ENCODE measurements at places on chromosomes 16 and 17. TPM values are rescaled to one million over a fixed set of nuclear protein-coding genes. Genes with fewer than 3 reads are reported as not detected.

DNA sequence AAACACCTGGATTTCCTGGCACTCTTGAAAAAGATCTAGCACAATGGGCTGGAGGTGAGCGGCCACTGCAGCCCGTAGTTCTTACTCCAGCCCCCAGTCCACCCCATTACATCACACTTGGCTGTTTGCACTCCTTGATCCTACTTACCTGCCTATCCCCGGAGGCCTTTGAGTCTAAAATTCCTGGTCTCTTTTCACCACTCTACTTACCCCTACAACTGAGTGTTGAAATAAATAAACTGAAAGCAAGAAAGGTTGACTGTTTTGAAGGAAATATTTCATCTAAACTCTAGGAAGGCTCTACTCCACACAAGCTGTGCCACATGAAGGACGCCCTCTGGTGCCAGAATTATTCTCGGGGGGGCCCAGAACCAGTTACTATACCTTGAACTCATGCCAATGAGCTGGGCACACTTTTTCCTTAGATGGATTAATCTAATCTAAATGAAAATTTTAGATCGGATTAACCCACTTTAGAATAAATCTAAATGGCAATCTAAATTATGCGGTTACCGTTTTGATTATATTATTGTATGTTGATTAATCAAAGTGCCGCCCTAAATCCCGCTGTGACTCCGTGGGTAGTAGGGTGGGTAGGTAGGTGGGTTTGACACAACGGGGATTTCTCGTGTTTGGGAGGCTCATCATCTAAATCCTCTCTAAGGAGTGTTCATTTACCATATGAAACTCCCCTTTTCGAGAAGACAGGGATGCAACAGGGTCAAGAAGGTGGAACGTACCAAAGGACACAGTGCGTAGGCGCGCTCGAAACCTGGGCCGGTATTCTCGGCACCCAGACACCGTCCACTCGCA, 651 bp upstream of the EIF1 start:
- no peak for DNase-seq

DNA sequence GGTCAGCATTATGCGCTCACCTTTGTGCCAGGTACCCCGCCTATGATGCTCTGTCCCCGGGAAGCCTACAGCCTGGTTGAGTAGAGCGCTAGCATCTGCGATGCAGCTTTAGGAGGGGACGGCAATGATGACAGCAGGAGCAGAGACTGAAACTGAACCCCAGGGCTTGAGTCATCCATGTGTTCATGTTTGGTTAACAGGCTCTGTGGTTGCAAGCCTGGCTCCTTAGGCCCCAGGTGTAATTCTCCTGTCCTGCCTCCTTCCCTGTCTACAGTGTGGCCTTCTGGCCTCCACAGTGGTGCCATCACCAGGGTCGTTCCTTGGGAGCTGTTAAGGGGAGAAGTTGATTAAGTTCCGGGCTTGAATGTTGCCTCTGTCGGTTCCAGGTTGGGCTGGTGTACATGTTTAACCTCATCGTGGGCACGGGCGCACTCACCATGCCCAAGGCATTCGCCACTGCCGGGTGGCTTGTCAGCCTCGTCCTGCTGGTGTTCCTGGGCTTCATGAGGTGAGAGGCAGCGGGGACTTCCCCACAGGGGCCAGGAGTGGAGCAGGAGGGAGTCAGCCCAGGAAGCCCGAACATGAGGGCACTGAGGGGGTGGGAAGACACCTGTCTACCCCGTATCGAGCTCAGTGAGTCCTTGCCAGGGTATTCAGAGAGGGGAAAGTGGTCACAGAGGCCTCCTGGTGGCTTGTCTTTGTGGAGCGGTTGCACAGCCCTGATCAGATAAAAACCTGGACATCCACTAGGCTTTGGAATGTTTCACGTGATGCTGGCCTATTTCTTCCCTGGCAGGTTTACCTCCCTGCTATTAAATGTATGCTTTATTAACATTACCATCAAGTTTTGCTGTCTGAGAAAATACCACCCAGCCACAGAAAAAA, 9.2 kb upstream of the NAT9 start:
- DNase-seq, result no peak

GRCh38 chr17:57580055-57580739, 164.9 kb downstream of the CCDC182 start:
- DNase-seq, result no peak

GRCh38 chr16:23784811-23785447, 30.1 kb downstream of the CHP2 start:
- no peak for DNase-seq

DNA sequence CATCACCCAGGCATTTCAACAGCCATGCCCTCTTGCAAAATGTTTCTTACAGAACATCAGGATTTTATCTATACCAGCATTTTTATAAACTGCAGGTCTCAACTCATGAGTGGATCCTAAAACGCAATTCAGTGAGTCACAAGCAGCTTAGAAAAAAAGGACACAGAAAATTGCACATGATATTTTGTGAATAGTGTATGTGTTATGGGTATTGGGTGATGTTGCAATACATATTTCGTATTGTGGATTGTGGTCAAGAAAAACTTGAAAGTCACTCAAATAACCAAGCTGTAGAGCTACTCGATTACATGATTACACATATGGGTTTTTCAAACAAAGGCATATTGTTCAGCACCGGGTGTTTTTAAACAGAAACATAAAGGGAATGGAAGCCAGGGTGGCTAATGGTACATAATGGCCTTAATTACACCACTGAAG, 1.4 kb downstream of the WIPI1 start:
- DNase-seq, result no peak

- DNase-seq, result no peak
Observed at GRCh38 chr17:2215616-2216364, 87.8 kb downstream of the SMG6 start.

The OTOP2 gene
- not detected for total RNA-seq

GRCh38 chr16:10642964-10643363, 51.8 kb downstream of the TEKT5 start:
- no peak for DNase-seq

- no peak for DNase-seq
Observed at GRCh38 chr16:76389126-76389525, 111.9 kb downstream of the CNTNAP4 start.

- no peak for DNase-seq
Observed at GRCh38 chr17:77229786-77230435, 89.1 kb downstream of the SEC14L1 start.

- DNase-seq, result no peak
Observed at GRCh38 chr16:77195411-77195810, 3.8 kb upstream of the SYCE1L start.

DNA sequence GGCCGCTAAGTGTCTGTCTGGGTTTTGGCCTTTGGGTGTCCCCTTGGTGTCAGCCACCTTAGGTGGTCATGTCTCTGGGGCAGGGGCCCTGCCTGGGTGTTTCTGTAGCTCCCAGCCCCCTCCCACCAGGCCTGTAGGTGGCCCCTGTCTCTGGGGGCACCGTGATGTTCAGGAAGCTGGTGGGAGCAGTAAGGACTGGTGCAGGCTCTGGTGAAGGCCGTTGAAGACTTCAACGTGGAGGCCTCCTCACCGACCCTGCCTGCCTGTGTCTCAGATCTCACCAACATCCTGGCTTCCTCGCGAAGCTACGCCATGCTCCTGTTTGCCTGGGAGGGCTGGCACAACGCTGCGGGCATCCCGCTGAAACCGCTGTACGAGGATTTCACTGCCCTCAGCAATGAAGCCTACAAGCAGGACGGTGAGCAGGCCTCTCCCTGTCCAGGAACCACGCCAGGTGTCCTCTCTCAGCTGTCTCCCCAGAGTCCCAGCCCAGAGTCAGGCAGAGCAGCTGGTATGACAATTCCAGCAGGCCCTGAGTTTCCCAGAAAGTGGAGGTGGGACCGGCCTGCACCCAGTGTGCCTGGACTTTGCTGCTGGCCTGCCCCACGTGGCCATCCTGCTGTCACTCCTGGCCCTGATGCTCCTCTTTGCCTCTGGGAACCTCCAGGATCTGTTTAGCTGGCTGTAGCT, 2.8 kb downstream of the ACE start:
- no peak for DNase-seq

GRCh38 chr16:19914877-19915276, 30.2 kb upstream of the GPRC5B start:
- no peak for DNase-seq

GRCh38 chr16:8961811-8962390, 1.8 kb downstream of the USP7 start:
- DNase-seq, result no peak

The RHBDL3 gene
- total RNA-seq, result not detected

The SSTR5 gene
- total RNA-seq, result not detected

GRCh38 chr16:81483970-81484595, 39.5 kb downstream of the CMIP start:
- no peak for DNase-seq

DNA sequence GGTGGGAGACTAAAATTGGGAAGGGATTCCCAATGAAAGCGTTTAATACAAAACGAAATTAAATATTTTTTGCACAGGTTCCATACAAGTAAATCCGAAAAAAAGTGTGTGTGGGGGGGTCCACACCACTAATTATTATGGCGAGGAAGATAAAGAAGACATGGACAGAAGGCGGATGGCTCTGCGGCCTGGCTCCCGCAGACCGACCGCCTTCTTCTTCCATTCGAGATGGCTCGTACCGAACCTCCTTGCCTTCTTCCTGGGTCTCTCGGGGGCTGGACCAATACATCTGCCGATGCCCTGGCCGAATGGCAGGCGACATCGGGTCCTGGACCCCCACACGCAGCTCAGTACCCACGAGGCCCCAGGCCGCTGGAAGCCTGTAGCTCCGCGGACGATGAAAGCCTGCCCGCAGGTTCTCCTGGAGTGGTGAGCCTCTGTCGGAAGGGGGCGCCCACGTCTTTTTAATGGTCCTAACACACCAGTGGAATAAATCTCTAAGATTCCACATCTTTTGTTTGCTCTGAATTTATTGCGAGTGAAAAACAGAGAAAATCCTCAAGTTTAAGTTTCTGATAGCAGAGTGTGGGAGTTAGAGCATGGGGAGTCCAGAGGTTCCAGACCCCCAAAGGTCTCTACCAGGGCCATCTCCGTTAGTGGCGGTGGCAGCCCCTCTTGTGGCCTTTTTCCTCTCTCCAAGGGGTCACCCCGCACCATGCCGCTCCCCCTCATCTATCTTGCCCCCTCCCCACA, 1.4 kb downstream of the PRAC2 start:
- peak; percentile 36 for DNase-seq

The GUCY2D gene
- not detected for total RNA-seq

DNA sequence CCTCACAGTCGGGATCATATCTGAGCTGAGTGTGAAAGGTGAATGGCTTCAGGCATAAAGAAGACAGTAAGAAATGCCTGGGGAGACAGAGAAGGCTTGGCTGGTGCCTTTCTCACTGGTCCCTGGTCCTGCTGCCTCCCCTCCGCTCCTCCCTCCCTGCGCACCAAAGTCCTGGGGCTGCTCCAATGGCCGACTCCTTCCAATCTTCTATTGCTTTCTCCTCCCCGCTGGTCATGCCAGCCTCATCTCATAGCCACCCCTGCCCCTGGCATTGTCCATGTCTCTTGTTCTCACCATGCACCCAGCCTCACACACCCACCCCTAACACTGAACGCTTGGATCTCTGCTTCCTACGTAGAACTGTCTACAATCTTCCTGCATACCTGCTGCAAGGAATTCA, 18.0 kb downstream of the TLE7 start:
- no peak for DNase-seq

The ADAD2 gene
- total RNA-seq, result 0.06 TPM

GRCh38 chr17:82878527-82878926, 38.7 kb upstream of the ZNF750 start:
- no peak for DNase-seq

The CRYBA1 gene
- total RNA-seq, result not detected

The CA5A gene
- total RNA-seq, result not detected

DNA sequence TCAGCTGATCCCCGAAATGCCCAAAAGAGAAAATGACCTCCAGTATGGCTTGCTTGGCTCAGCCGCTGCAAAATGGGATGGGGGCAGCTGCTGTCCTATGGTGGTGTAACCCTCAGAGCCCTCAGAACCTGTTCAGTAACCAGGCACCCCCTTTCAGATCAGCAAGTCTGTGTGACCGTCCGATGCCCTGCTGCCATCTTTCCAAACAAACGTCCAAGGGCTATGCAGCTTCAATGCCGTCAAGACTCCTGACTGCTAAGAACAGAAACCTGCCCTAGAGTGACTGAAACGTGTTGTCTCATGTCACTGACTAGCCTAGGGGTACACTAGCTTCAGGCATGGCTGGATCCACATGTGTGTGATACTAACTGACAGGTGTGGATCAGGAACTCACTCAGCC, 70.4 kb downstream of the GNAO1 start:
- DNase-seq, result no peak

The SENP3 gene
- total RNA-seq, result 60.7 TPM

DNA sequence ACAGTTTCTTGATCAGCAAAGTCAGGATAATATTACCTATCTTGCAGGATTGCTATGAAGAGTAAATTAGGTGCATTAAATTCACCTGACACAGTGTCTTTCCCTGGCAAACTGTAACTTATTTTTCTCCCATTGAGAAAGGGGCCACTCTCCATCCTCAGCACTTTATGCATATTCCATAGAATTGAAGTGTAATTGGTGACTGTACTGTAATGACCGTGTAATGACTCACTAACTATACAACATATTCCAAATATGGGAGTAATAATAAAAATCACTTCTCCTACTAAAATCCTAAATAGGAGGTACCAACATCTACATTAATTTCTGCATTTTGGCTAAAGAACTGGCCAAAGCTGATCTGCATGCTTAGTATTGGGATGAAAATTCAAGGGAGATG, 141.9 kb upstream of the NOG start:
- DNase-seq, result no peak

GRCh38 chr17:71192039-71192555, 928.7 kb upstream of the SOX9 start:
- DNase-seq, result no peak

DNA sequence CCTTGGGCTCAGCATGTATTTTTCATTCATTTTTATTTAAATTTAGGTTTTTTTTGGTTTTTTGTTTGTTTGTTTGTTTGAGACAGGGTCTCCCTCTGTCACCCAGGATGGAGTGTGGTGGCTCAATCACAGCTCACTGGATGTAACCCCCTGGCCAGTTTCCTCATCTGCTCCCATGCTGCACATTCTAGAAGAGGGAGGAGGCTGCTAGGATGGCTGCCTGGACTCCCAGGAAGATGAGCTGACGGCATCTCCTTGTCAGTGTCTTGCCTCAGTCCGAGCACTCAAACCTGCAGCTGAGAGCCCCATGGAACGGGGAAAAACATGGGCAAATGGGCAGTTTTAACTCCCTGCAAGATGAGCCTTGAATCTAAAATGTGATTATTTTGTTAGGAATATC, 7.5 kb downstream of the MEAK7 start:
- DNase-seq, result no peak
